ENCODE measurements at places on chromosomes 2 and 18.

GRCh38 chr18:61948281-61948741 lies 55.5 kb upstream of the RNF152 start:
- no peak for DNase-seq

DNA sequence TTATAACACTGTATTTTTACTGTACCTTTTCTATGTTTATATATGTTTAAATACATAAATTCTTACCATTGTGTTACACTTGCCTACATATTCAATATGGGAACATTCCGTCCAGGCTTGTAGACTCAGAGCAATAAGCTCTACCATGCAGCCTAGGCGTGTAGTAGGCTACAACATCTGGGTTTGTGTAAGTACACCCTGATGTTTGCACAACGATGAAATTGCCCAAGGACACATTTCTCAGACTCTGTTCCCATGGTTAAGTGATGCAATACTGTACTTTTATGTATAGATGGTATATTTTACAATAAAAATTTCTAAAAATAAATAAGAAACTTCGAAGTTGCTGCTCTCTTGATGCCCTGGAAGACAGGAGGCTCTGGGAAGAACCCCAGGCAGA lies 38.4 kb downstream of the YPEL5 start:
- no peak for DNase-seq

DNA sequence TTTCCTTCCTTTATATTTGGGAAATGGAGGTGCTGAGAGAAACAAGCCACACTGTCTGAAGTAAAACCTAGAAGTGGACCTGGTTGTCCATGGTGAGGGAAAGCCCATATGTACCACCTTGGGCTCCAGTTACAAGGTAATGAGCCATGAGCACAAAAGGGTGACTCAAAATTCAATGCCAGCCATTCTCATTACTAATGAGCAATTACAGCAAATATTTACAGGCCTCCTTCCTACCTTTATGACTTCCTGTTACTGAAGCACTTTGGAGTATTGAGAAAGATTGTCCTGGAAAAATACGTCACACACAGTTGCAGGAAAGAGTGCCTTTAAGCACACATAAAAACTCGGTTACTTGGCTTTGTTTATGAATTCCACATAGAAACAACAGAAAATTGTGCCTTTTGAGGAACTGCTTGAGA lies 9.1 kb downstream of the EPAS1 start:
- no peak for DNase-seq

DNA sequence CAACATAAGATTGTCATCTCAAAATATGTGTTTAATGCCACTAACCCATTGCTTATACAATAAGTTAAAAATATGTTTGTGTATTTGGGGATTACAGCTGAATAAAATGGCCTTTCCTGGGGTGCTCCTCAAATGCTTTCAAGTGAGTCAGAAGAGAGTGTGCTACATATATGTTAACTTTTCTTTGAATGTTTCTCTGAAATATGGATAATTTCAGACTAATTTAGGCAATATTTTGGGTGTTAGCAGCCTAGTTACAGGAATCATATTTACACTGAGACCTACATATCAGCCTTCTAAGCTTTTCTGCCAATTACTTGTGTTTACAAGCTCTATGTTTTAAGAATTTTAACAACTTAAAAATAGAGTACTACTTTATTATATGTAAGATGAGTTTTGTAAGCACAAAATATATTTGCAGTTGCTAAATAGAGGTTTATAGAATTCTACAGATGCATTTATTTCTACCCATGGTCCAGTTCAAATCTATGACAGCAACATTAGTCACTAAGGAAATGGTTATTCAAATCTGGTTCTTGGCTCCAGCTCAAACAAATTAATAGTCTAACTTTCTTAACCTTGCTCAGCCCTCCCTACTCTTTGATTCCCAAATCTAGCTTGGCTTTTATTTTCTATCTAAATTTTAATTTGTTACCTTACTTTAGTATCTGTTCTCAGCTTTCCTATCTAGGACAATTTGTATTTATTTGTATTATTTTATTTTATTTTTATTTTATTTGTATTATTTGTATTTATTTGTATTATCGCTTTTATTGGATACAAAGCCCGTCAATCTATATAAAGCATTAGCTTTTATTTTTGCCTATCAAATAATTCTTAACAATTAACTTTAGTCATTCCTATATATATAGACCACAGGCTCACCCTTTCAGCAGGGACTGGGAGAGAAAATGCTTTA lies 48.9 kb downstream of the FSIP2 start:
- no peak for DNase-seq

DNA sequence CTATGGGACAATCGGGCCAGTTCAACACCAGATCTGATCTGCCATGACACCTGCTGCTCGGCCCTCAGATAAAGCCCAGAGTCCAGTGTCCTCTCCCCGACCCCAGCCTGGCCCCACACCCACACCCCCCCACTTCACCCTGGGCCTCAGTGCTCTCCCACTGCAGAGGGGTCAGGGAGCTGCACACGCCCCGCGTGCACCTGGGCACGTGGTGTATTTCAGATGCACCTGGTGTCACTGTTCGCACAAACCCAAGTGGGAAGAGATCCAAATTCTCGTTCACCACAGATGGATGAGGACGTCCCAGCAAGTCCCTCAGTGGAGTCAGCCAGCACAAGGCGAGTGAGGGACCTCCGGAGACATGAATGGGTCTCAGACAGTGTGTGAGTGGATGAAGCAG lies 161.3 kb downstream of the RTP5 start:
- DNase-seq, result no peak

GRCh38 chr2:241808721-241809382 lies at the start of gene NEU4:
TSS of gene NEU4 (plus strand) at chr2:241809193. CDS start at chr2:241814485, 5,292 bp downstream.
- DNase-seq, result no peak

DNA sequence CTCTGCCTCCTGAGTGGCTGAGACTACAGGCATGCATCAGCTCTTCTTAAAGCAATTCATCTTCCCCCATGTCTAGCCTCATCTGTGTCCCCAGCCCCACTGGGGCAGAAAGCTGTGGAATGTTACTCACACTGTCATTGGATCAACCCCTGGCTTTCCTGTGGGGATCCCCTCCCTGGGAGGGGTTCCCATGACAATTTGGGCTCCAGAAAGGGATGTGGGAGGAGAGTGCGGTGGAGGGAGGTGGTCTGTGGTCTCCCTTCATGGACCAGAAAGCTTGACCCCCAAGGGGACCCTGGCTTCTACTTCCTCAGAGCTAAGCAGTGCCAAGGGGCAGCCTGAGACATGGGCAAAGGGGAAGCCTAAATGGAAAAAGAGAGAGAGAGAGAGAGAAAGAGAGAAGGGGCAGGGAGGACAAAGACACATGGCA lies 1.3 kb downstream of the NGEF start:
- DNase-seq, result no peak

DNA sequence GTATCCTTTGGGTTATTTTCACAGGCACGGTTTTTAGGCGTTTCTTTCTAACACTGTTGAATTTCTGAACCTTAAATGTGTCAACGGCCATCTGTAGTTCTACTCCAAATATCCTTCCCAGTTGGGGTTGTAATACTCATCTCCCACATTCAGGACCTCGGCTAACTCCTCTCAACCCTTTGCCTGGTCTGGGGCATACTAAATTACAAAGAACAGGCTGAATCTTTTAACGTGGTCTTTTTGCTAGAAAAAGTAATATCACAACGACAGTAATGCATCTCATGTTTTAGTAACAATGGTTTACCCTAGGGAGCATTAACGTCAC lies 2.1 kb downstream of the RPRM start:
- DNase-seq, result no peak

- DNase-seq, result no peak
Measured at GRCh38 chr18:58534535-58535301, 94.2 kb downstream of the ALPK2 start.

DNA sequence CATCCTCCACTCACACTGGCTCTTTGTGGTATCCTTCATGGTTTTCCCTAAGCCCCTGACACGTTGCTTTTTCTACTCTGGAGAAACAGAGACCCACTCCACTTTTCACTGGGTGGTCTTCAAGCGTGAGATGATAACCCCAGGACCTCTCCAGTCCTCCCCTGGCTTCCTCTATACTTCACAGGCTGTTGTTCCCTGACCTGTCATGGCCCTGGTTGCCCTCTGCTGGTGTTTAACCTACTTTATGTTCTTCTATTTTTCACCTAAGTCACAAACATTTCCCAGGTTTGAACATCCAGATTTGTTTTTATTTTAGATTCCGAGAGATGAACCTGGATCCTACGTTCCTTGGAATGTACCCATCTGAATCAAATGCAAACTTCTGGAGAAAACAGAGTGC lies 84.5 kb downstream of the AOX1 start:
- no peak for DNase-seq

DNA sequence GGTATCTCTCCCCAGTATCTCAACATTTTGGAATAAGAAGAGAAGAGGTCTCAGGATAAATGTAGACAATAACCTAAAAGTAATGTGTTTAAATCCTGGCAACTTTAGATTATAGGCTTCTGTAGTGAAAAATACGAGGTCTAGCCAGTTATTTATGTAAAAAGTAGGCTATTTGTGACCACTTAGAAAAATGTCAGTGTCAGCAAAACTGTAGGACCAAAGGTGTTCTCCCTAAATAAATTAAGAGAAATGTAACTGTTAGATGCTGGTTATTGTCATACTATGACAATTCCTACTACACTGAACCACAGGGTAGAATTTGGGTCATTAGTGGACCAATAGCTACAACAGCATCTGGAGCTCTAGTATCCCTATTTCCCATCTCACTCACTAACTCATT lies 2.0 kb downstream of the SUPT7L start:
- DNase-seq, result no peak

DNA sequence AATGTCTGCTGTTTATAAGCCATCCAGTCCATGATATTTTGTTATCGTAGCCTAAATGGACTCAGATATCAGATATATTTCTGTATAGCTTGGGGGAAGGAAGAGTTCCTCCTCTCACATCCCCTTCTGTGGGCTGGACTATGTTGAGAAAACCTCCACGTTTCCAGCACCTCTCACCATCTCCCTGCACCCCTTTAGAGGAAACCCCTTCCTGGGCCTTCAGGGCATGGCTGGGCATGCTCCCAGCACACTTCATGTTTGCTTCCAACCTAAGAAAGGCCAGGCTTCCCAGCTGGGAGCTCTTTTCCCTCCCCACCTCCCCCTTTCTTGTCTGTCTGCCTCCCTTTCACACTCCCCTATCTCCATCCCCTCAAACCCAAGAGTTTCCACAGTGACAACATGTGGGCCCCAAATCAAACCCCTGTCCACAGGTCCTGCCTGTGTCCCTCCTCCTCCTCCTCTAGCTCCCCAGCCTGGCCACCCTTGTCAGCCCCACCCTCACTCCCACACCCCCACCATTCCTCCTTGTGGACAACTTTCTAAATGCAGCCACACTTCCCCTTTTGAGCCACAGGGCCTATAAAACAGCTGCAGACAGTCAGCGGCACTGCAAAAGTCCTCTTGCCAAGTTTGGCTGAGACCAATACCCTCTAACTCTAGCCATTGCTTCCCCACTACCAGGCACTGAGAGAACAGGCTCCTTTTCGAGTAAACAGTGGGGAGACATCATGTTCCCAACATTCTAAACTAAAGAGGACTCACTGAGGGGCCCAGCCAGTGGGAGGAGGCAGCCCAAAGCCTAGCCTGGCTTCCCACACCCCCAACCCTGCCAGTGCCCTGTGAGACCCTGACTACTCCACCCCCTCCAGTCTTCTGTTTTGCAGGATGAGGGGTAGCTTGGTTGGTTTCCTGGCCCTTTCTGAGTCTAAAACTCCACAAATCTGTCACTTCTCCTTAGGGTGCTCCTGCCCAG lies 120.5 kb downstream of the ZFP36L2 start:
- DNase-seq, result no peak

GRCh38 chr2:204670124-204670523 lies 124.8 kb downstream of the PARD3B start:
- DNase-seq, result no peak

GRCh38 chr2:216572582-216573578 lies 60.3 kb upstream of the IGFBP2 start:
- no peak for DNase-seq

GRCh38 chr2:234564699-234565098 lies 67.8 kb upstream of the ARL4C start:
- no peak for DNase-seq

GRCh38 chr18:199768-200167 lies 41.4 kb downstream of the USP14 start:
- no peak for DNase-seq

Data from keratinocyte (primary cell).